GM12878 (cell line): ENCODE measurements at places on chromosomes 6 and 20.

- DNase-seq, result no peak
Observed at GRCh38 chr20:41009946-41010345, 18.7 kb upstream of the TOP1 start.

- no peak for DNase-seq
Observed at GRCh38 chr6:3381233-3381921, 75.5 kb downstream of the SLC22A23 start.

DNA sequence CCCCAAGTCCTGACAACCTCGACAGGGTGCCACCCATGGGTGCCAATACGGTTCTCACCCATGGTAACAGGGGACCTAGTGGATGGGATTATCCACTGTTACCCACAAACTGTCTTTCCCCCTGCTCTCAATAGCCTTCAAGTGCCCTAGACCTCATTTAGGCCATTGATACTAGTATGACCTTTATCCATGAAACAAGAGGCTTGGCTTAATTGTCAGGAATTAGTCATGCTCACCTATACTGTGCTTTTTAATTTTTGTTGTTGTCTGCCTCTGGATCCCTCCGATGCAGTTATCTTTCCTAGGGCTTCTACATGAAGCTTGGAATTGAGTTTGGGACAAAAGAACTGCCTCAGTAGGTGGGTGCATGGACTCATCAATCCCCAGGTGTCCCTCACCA lies 11.8 kb upstream of the IL22RA2 start:
- no peak for DNase-seq

- no peak for DNase-seq
Observed at GRCh38 chr6:167499161-167499660, 174.3 kb downstream of the TTLL2 start.

DNA sequence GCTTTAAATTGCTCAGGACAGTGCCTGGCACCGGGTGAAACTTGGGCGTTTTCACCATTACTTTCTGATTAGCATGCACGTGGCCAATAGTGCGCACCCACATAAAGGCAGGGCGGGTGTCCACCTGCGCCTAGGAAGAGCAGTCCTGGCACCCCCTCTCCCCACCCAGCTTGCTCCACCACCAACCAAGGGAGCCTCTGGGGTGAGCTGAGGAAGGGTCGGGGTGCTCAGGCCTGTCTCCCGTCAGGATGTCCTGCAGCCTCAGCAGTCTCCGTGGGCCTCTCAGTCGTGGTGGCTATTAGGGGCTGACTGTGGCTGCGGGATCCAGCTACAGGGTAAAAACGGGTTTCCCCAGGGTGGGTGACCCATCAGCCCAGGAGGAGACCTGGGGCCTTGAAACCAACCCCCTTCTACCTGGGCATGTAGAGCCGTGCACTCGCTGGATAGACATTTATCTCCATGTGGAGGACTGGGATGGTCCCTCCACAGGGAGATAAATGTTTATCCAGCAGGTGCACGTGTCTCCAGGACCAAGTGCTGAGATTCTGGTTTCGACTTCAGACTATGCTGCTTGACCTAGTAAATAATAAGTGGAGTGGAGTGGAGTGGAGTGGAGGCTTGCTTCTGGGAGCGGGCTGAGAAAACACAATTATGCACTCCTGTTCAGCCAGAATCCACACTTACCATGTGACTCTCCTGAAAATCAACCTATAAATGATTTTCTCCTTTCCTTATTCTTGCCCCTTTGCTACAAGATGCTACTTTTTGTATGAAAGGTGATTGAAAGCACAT lies 91.1 kb downstream of the ZDHHC14 start:
- no peak for DNase-seq

DNA sequence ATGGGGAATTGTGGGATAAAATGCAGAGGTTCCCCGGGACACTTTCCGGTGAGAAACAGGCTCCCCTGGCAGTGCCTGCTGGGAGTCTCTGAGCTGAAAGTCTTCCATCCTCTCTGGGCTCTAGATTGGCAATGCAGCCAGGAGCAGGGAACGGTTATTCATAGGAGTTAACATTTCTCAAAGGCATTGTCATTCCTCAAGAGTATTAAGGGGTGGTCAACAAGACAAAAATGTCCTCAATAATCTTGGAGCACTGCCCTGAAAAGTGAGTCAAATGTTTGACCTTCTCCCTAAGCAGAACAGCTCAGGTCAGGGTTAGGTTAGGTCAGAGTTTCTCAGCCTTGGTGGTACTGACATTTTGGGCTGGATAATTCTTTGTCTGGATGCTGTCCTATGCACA lies 13.2 kb downstream of the BPIFB1 start:
- no peak for DNase-seq

- DNase-seq, result no peak
Observed at GRCh38 chr6:108561742-108562502, 1.2 kb downstream of the FOXO3 start.

GRCh38 chr6:145688493-145688905 lies 46.8 kb downstream of the EPM2A start:
- no peak for DNase-seq

DNA sequence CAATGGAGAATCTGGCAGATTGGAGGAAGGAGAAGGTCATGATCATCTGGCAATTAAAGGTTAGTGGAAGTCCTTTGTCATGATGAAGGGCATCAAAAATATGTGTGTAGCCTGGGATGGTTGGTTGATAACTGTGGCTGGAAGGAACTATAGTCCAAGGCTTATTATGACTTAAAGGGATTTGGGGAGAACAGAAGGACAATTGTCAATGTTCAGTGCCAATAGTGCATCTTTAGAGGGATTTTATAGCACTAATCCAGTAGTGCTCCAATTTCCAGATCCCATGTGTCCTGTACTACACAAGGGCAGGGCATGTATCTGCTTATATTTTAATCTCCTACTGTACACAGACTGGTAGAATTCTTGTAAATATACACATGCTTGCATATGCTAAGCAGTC lies 5.0 kb upstream of the ZBTB24 start:
- DNase-seq, result no peak

DNA sequence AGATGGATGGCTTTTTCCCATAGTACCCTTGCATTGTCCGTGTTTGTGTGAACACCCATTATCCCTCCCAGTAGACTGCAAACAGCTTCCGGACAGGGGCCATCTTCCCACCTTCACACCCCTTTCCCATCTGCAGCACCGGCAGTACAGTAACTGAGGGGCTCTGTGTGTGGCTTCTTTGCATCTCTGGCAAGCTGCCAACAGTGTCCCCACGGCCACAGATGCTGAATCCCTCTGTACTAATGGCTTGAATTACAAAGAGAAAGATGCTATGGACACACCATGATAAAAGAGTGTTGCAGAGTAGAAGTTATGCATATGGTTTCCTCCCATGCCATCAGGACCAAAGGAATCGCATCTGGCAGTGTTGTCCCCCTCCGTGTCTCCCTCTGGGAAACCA lies 101.1 kb upstream of the CDYL start:
- no peak for DNase-seq

DNA sequence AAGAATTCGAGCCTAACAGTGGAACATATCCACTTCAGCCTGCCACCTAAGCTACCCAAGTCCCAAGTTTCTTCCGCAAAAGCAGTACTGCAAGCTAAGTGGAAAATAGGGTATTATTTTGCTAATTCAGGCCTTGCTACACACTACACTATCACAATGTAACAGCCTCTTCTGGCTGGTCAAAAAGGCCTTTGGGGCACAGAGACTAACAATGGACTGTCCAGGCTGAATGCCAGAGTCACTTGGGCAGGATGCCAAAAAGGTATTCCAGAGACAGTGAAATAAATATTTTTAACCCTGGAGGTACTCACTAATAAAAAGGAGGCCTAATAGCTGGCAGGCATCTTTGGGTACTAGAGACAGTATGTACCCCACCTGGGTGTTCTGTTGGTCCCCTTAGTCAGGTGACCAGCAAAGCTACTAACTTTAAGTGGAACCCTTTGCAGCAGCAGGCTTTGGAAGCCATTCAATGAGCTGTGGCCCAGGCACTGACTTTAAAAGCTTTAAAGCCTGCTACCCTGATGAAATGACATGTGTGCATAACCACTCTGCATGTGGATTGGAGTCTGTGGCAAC lies 692.1 kb downstream of the HTR1B start:
- no peak for DNase-seq

DNA sequence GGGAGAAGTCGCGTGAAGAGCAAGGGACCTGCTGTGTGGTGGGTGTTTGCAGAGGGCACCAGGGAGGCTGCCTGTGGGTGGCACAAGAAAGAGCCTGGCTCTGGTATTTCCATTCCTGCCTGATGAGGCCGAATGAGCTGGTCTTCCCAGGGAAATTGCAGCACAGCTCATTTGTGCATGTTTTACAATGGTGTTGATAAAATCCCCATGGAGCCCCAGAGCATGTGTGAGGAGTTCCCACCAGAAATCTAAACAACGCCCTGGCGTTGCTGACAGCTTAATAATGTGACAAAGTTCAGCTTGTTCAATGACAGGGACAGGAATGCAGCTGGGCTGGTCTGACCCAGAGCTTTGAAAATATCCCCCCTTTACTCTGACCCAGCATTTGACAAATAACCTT lies 135.5 kb downstream of the CLIC5 start:
- no peak for DNase-seq

DNA sequence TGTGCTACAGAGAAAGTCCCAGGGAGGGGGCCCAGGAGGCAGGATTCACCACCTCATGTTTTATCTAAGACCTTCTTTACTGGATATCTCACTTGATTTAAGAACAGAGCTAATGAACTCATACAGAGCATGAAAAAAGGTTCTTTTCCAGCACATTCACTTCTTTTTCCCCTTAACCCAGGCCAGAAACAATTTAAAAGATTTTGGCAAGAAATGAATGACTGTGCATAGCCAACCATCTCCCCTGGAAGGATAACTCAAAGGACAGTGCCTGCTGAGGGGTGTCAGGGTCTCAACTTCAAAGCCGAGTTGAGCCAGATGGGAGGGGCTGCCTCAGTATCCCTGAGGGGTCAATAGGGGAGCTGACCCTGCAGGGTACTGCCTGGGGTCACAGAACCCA lies 253.4 kb downstream of the SOD2 start:
- no peak for DNase-seq
